ENCODE measurements at places on chromosomes 13 and 19.
A peak's percentile ranks its signal among the peaks of the same experiment; 100 is the strongest.

- DNase-seq = no peak
Observed at GRCh38 chr19:58374200-58374599, 6.6 kb downstream of the ZNF837 start.

- DNase-seq = no peak
Observed at GRCh38 chr19:49831592-49831991, 13.5 kb downstream of the MED25 start.

DNA sequence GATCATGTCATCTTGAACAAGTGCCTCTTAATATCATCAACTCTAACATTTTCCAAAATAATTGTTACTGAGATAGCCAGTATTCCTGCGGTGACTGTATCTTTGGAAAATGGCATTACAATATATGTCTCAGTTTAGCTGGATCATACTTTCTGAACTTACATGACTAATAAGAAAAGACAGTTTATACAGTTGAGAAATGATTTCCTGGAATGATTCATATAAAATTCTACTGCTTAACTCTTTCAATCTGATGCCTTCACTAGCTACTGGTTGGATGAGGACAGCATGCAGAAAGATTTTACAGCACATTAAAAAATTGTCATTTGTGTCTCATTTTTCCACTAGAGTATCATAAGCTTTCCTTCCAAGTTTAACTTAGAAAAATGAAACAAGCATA lies 302.1 kb downstream of the PCDH17 start:
- no peak for DNase-seq

GRCh38 chr19:43462785-43463380 lies 2.5 kb downstream of the LYPD3 start:
- DNase-seq = no peak

DNA sequence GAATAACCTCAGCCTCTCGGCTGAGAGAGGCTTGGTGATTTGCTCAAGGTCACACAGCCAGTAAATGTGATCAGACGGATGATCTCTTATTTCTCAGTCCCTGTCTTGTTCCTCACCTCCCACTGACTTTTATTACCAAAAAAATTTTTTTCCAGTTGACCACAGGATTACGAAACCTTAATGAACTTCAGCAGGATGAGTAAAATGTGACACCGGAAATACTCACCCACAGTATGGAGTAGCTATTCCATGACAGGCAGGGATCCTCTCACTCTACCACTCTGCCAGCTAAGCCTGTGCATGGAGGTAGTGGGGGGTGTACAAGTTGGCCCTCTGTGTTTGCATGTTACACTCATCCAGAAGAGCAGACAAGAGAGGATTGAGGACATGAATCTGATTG lies 916.4 kb downstream of the UQCRFS1 start:
- no peak for DNase-seq

- no peak for DNase-seq
Observed at GRCh38 chr13:41420146-41420545, 37.2 kb upstream of the RGCC start.

GRCh38 chr13:39688278-39688677 lies 32.8 kb downstream of the COG6 start:
- DNase-seq = no peak

- DNase-seq = no peak
Observed at GRCh38 chr13:31896427-31896826, 135.1 kb upstream of the FRY start.

GRCh38 chr19:3276341-3276799 lies 51.9 kb downstream of the CELF5 start:
- peak; percentile 62 for DNase-seq

DNA sequence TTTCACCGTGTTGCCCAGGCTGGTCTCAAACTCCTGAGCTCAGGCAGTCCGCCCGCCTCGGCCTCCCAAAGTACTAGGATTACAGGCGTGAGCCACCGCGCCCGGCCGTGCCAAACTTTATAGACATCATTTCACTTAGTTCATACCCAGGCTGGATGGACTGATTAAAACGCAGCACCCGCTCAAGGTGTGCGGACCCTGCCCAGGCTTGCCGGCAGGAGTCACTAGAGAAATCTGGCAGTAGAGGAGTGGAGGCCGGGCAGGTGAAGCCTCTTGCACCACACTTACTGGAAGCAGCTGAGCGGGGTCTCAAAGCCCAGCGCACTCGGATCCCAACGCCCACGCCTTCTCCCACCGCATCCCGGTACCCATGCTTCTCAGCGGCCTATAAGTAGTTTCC lies 11.4 kb downstream of the PTGIR start:
- no peak for DNase-seq

DNA sequence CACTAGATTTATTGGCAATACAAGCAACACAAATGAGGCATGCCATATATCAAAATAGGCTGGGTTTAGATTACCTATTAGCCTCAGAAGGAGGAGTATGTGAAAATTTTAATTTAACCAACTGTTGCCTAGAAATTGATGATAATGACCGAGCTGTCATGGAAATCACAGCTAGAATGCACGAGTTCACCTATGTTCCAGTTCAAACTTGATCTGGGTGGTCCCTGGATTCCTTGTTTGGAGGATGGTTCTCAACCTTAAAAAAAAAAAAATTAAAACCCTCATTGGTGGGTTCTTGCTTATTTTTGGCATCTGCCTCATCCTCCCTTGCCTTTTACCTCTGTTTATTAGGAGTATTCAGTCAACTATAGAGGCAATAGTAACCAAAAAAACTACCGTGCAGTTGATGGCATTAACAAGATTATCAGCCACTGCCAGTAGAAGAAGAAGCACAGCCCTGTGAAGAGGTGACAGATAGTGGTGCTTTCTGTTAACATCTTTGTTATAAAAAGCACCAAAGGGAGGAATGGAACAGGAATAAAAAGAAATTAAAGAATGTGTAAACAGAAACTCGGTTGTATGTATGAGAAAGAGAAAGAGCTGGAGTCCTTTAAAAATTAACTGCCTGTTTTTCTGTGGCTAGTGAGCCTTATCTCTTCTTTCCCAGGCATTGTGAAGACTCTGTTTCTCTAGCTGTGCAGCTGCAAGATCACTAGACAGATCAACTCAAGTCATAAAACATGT lies 106.4 kb downstream of the ZNF429 start:
- no peak for DNase-seq

DNA sequence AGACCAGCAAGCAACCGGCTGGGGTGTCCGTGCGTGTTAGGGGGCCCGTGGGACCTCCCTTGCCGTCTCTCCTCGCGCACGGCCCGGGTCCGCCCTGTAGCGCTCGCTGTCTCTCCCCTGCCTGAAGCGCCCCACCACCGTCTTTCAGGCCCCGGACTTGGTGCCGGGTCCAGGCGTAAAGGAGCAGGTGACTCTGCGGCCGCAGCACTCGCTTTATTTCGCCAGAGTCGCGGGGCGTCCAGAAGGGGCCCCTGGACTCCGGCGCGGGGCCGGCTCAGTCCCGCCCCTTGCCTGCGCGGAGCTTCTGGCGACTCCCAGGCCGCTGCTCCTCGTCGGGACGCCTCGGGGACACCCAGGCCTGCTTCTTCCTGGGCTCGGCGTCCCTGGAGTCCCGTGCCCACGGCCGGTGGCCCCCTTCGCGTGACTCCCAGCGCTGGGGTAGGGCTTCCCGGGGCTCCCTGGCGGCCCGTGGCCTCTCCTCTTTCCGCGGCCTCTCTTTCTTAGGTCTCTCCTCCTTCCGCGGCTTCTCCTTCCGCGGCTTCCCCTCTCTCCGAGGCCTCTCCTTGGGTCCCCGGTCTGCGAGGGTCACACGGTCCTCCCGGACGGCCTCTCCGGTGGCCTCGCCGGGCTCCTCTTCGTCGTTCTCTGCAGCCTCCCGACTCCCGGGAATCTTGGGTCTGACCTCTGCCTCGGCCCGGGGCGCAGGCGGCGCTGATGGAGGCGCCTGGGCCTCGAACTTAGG lies 3.1 kb downstream of the AMH start:
- DNase-seq = no peak

- no peak for DNase-seq
Observed at GRCh38 chr13:89746554-89746953, 1600.9 kb upstream of the MIR17HG start.

DNA sequence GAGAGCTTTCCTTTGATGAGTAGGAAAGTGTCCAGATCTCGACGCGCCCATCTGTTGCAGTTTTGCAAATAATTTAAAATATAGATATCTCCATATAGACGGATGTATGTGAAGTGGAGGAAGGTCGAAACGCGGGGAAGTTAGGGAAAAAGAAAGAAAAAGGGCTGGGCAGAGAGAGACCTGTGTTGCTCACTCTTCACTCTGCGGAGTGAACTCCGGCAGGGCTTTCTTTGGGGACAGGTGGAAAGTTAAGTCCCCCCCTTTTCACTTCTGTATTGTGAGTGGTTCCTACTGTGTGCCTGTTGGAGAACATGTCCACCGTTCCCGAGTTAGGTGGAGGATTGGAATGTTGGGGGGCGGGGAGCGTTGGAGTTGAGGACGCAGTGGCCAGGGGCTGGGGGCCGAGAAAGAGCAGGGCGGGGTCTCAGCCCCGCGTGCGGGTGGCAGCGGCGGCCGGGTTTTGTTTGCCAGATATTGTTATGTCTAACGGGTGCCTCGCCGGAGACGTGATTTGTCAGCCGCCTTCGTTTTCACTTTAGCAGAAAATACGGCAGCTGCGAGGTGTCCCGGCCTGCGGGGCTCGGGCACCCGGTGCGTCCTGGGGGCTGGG lies 145.1 kb upstream of the ZNF536 start:
- no peak for DNase-seq

DNA sequence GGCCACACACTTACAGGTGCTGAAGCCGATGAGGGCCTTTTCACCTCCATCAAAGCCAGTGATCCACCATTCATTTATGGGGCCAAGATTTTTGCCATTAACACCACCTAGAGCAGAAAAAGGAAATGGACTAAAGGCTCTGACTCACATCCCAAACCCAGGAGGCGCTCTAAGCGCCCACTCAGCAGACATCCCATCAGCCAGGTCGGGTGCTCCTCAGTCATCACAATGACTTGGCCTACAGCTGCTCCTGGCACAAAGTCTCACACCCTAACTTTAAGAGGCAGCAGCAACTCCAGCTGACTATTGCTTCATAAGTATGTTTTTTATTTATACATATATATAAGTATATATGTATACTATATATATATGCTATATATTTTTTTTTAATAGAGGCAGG lies 36.1 kb upstream of the EIF3G start:
- no peak for DNase-seq
